Stimulated activated CD4-positive, alpha-beta T cell treated with anti-CD3 and anti-CD28 coated beads, Interleukin-1b, Interleukin-23, amount 100 ng/mL, for 48 hours (primary cell): ENCODE measurements at places on chromosomes 5 and 9.

- no peak for DNase-seq
Measured at GRCh38 chr5:151738125-151738848, 20.1 kb downstream of the ATOX1 start.

DNA sequence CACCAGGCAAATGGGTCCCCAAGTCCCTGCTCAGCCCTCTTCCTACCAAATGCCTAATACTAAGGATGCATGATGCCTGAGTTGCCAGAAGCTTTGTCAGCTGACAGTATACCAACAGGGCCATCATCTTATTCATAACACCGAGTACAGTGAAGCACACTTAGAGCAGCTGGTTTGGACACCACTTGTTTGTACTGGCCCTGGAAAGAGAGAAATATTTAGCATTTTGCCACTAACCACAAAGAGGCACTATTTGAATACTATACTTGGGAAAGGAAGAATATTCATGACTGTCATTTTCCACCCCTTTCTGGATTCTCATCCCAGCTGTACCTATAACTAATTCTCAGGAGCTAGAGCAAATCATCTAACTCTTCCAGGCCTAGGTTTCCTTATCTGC, 364.4 kb upstream of the KIF2A start:
- DNase-seq, result no peak

DNA sequence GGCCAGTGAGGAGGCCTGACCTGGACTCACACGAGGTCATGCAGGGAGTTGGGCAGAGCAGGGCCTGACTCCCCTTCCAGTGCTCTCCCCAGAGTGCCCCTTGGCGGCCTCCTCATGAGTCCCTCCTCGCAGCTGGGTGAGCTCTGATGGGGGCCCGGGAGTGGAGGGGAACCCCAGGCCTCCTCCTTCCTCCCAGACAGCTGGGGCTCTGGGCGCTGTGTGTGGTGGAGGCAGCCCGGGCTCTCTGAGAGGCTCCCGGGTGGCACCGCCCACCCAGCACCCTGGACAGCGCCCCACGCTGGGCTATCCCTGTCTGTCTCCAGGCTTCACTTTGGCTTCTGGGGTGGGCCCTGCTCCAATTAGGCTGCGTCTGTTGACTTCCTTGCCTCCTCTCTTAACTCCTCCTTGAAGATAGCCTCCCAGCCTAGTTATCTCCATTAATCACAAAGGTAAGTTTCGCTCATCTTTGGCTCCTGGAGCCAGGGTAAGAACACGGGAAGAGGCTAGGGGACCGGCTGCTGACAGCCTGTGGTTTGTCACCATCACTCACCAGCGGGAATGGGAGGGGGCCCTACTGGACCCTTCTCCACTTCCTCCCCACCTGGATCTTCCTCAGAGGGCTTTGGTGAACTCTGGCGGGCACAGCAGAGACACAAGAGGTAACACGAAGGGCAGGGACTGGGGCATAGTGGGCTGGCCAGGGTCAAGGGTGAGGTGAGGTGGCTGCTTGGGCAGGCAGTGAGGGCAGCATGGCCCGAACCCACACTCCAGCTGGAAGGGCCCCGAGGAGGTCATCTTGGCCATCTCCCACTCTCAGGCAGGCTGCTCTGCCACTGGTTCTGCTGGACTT, 13.1 kb downstream of the PSD2 start:
- DNase-seq, result peak; percentile 22

DNA sequence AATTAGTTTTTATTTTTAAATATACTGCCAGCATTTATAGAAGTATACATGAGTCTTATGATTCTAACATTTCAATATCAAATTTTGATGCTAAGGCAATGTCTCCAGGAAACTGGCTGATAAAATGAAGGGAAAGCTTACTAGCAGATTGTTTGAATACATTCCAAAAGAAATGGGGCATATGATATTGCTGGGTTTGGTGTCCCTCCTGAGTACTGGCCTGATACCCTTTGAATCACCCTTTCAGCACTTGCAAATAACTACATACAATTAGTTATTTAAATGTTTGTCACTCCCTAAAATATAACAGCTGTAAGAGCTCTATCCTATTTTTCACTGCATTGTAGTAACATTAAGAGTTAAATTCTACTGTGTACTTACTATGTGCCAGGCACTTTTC, 360.8 kb downstream of the HCN1 start:
- DNase-seq, result no peak

- DNase-seq, result no peak
Measured at GRCh38 chr9:129353697-129354336, 175.8 kb upstream of the IER5L start.

DNA sequence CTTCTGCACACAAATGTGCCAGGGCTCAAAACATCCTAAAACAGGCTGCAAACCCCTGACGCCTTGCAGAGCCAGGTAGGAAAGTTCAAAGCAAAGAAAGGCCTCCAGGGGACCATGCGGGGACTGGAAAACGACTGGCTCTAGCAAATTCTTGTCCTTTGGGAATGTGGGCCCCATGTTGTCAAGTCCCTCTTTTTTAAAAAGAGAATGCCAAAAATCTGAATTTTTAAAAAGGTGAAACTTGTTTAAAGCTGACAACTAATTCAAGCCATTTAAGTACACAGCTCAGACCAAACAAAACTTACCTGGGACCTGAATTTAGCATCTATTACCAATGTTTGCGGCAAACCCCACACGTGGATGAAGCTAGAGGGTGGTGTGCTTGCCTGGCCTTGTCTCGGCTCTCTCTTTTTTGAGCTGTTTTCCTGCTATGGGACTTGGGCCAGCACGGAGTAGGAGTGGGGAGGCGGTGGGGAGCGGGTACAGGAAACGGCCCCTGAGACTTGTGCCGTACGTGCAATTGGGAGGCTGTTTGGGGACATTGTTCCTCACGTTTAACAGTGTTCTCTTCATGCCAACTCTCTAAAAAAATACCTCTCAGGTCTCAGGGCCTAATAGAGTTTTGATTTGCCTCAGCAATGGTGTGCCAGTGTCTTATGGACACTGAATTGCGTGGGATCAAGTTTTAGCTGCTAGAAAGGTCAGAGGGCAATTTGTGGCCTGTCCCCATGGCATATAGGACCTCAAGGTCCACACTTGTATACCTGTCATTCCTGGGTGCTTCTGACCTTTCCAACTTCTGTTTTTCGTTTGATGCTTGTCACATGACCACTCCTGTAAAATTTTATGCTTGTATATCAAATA, 15.1 kb upstream of the PHF19 start:
- no peak for DNase-seq

- DNase-seq, result no peak
Measured at GRCh38 chr5:17185773-17186172, 31.7 kb upstream of the BASP1 start.

- DNase-seq, result no peak
Measured at GRCh38 chr5:178872302-178872701, 12.5 kb downstream of the ZNF354B start.

DNA sequence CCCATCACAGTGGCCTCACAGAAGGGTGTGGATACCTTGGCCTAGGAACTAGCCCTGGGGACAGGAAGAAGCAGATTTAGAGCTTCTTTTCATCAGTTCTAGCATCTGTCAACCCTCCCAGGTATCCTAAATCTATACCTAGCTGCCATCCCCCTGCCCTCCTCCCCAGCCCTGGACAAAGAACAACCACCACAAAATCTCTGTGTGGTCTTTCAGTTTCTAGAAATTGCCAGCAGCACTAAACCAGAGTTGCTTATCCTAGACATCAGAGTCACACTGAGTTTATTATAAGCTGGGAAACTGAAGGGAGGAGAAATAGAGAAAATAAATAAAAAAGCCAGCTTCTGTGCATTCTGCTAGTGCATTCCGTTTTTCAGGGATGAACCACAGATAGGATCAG, 14.6 kb downstream of the CCDC180 start:
- DNase-seq, result no peak

GRCh38 chr5:95605786-95606185, 14.1 kb upstream of the GPR150 start:
- no peak for DNase-seq

- DNase-seq, result peak; percentile 93
Measured at GRCh38 chr5:134555890-134556311, 30.4 kb downstream of the JADE2 start.

GRCh38 chr5:63401436-63402046, 560.7 kb downstream of the HTR1A start:
- peak; percentile 29 for DNase-seq

DNA sequence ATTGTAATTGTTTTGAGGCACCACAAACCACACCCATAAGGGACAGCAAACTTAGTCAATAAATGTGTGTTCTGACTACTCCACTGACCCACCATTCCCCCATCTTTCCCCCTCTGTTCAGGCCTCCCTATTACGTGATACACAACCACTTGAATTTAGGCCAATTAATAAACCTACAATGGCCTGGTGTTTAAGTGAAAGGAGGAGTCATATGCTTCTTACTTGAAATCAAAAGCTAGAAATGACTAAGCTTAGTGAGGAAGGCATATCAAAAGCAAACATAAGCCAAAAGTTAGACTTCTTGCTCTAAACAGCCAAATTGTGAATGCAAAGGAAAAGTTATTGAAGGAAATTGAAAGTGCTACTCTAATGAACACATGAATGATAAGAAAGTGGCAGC, 14.6 kb downstream of the ZBTB43 start:
- no peak for DNase-seq

DNA sequence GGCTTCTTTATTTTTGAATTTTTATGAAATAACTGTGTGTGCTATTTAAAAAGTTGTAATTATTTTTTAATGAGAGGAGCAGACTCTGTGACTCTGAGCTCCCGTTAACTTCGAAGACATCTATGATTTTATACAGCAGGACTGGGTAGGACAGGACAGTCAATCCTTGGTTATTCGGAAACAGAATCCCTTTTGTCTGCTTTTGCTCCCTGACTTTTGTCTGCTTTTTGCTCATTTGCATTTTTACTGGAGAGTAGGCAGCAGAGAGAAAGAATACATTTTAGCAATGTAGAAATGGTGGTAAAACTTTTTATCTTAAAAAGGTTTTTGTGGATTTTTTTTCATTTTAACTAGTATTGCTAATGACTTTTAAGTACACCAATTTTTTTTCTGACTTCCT, 303.6 kb downstream of the ARHGAP26 start:
- DNase-seq, result no peak

DNA sequence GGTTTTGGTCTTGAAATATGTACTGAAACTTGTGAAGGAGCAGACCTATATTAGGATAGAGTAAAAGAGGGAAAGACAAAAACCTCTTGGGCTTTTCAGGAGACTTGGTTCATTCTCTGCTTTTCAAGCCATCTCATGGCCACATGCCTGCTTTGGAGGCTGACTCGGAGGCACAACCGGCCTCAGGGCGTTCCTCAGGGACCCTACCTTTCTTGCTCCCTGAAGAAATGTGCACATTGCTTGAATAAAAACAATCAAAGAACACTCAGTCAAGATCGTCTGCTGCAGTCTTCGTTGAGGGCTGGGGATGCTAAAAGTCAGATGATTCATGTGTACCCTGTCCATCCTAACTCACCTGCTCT, 994 bp downstream of the IRGM start:
- DNase-seq, result no peak

DNA sequence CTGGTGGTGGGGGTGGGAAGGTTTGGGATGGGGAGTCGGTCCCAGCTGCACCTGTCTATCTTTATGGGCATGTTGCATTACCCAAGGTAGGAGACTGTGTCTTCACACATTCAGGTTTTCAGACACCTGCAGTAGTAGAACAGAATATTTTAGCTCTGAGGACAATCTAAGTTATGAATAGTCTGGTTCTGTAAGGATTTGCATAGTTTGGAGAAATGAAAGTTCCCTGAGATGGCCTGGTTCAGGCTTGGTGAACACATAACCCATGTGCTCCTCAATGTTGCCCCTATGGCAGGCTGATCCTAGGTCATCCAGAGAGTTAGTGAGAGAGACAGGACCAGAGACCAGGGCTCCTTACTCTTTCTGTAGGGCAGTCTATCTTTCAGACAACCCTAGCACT, 20.7 kb downstream of the TNFSF8 start:
- DNase-seq, result no peak

DNA sequence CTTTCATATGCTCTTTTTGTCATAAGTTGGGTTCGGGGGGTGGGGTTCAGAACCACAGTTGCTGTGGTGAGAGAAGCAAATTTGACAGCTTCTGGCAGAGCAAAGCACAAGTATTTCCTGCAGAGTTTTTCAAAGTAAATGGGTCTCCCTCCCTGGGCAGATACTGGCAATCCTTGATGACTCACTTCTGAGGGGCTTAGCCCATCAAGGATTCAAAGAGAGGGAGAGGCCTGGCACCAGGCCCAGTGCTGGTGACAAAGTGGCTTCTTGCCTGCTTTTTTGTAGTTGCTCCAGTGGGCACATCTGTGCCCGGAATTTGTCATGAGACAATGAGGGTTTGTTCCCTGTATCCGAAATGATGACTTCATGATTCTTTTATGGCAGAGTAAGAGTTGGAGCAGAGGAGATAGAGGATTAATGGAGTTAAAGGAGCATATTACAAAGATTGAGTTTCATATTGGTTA, 46.6 kb upstream of the TNC start:
- no peak for DNase-seq

GRCh38 chr9:134026581-134026980, 1.3 kb downstream of the BRD3OS start:
- DNase-seq, result no peak

- DNase-seq, result no peak
Measured at GRCh38 chr9:84343111-84343521, 2.6 kb upstream of the SLC28A3 start.

DNA sequence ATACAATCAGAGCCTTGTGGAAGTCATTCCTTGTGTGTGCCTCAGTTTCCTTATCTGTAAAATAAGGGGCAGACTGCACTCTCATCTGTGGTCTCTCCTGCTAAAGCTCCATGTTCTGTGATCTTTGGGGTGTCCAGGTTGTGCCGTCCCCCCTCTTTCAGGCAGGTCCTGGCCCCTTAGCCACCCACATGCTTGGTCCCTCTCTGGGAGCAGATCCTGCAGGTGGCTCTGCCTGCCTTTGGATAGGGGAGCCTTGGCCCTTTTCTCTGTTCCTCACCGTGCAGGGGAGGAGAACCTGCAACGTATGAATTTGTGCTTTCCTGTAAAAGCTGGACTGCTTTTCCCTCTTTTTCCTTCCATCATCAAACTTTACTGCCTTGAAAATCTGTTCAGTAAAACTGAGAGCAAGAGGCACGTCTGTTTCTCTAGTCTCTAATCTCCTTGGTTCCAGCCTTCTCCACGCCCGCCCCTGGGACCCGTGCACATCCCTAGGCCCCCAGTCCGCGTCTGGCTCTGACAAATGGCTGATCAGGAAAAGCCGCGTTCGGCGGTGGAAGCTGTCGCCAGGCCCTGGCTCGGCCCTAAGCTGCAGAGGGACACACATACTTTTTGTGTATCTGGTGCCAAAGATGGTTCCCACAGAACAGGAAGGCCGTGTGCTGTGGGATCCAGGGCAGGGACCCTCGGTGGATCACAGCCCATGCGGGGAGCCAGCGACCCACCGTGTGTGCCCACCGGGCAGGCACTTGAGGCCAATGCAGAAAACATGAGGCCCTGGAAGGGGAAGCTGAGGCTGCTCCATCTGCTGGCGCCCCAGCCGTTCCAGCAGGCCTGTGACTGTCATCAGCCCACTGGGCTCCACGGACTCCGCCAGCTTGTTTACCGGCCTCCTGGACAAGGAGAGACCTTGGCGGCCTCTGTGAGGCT, 43.4 kb upstream of the COL5A1 start:
- no peak for DNase-seq

GRCh38 chr9:133995012-133995896, 3.1 kb upstream of the VAV2 start:
- no peak for DNase-seq
